Mesothelial cell of epicardium (in vitro differentiated cells): ENCODE measurements at places on chromosomes 3 and 15.

GRCh38 chr3:8777201-8777977, 8.0 kb upstream of the OXTR start:
- no peak for DNase-seq

GRCh38 chr15:52021128-52021671, 2.2 kb downstream of the MAPK6 start:
- no peak for DNase-seq

DNA sequence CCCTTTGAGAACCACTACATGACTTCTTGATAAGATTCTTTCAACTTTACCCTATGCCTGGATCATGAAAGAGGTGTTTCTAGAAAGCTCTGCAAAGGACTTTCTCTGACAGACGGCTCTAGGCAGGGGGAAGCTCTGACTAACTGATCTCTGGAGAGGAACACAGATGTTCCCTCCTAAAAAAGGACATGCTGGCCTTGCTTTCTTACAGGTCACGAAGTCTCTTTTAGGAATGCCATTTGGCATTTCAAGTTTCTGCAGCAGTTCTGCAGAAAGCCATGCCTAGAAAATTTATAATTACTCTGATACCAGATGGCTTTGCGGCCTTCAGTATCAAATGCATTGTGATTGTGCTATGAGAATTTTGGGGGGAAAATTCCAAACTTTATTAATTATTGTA, 275.4 kb upstream of the CTDSPL start:
- DNase-seq = no peak

- DNase-seq = no peak
These were observed 26.8 kb upstream of the OCA2 start for GRCh38 chr15:28125673-28126651.

- DNase-seq = no peak
These were observed 128.0 kb upstream of the CBLB start for GRCh38 chr3:105996781-105997180.

DNA sequence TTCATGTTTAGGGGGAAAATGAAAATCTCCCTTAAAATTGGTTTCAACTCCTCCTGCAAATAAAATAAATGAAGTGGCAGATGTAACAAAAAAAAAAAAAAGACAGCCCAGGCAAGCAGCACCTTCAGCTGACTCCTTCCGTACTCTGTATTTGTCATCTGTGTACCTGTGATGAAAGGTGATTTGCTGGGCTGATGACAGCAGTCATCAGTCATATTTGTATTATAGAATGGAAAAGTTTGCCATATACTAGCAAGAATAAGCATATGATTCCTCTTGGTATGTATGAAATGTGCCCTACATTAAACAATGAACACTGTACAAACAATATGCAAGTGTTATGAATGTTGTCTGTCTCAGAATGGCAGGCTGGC, 44.1 kb upstream of the WWTR1 start:
- no peak for DNase-seq

DNA sequence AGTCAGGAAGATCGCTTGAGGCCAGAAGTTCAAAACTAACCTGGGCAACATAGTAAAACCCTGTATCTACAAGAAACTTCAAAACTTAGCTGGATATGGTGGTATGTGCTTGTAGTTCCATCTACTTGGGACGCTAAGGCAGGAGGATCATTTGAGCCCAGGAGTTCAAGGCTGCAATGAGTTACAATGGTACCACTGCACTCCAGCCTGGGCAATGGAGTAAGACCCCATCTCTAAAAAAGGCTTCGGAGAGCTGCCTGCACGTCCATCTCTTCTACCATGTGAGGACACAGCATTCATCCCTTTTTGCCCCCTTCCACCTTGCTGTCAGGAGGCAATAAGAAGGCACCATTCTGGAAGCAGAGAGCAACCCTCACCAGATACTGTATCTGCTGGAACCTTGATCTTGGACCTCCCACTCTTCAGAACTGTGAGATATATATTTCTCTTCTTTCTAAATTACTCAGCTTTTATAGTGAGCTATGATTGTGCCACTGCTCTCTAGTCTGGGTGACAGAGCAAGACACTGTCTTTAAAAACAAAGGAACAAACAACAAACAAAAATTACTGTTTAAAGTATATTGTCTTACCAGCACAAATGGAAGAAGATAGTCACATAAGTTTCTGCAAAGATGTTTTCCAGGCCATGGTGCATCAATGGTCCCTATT, 4.2 kb upstream of the BTLA start:
- no peak for DNase-seq

- no peak for DNase-seq
These were observed 67.7 kb upstream of the CSPG5 start for GRCh38 chr3:47646362-47646761.

- DNase-seq = no peak
These were observed 346.6 kb upstream of the MEIS2 start for GRCh38 chr15:37446921-37447320.

DNA sequence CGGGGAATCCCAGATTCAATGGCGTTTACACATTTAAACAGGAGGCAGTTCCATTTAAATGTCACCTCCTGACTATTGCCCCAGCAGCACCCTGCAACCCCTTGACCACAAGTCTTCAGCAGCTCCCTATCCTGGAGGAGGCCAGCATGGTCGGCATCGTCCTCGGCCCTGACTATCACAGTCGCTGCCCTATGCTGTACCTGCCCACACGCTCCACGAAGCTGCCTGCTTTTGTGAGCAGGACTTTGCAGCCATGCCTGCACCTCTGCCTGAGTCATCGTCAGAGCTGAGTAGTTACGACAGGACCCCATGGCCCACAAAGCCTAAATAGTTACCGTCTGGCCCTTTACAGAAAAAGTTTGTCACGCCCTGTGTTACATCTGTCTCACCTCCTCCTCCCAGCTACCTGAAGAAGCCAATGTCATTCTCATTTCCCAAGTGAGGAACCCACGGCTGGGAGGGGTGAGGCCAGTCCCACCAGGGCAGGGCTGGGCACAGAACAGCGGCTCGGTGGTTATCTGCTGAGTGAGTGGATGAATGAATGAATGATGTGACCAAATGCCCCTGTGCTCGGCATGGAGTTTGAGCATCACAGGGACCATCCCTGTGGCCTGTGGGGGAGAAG, 47.8 kb upstream of the IQSEC1 start:
- no peak for DNase-seq

- DNase-seq = no peak
These were observed 24.3 kb upstream of the TATDN2 start for GRCh38 chr3:10223676-10224639.

- no peak for DNase-seq
These were observed 533.7 kb upstream of the ATP11B start for GRCh38 chr3:182259579-182259978.

GRCh38 chr15:85280203-85280602, 100.2 kb upstream of the AKAP13 start:
- DNase-seq = no peak

DNA sequence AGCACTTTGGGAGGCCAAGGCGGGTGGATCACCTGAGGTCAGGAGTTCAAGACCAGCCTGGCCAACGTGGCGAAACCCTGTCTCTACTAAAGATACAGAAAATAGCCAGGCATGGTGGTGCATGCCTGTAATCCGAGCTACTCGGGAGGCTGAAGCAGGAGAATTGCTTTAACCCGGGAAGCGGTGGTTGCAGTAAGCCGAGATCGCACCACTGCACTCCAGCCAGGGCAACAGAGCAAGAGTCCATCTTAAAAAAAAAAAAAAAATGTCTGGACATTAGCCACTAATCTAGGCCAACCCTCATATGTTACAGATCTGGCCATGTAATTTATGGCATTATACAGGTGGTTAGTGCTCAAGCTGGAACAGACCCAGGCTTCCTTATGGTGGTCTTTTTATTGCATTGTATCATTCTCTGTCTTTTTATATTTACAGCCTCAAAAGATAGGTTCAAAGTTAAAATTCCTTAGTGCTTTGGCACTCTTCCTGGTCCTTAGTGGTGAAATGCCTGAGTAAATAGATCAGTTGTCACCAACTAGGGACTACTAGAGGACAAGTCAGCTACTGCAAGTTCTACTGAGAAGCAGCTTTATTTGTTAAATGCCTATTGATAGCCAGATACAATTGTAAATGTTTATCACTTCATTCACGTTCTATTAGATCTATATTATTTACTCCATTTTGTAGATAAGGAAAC, 16.0 kb downstream of the STARD9 start:
- DNase-seq = no peak

GRCh38 chr3:106208967-106209366, 340.2 kb upstream of the CBLB start:
- DNase-seq = no peak

GRCh38 chr3:61060411-61060861, 190.8 kb downstream of the FHIT start:
- DNase-seq = no peak

DNA sequence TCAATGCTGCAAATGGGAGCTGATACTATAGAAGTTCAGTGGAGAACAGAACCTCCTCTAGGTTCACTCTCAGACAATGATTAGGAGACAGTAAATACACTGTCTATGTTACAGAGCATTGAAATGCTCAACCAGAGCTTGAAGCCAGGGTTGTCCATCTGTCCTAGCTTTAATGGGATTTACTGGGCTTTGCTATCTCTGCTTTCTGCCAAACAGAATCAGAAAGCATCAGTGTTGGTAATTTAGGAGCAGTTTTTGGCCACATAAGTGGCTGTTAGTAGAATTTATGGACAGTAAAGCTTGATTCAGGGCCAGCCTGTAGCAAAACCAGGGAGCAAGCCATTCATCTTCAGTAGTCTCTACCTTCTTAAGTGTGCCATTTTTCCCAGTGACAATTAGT, 396.3 kb downstream of the LSAMP start:
- no peak for DNase-seq

GRCh38 chr3:123310186-123310585, 108.4 kb downstream of the SEC22A start:
- DNase-seq = no peak

DNA sequence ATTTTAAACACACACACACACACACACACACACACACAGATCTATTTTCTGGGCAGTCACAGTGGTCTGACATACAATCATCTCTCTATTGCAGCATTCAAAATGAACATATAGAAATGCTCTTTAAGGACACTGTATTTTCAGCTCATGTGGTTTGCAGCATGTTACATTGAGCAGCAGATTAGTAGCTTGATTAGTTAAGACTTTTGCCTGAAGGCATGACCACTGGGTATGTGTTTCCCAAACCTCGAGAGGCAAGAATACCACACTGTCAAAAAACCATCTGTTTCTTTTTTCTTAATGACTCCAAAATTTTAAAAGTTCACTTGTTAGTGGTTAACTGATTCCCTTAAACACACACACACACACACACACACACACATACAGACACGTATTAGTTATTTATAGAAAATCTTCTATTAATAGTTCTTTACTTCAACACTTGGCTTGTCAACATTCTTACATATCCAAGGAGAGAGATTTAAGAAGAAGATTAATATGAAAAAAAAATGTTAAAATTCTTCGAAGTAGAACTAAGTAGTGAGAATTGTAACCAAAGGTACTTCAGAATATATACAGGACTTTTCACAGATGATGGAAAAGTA, 518.2 kb downstream of the CADM2 start:
- DNase-seq = no peak

GRCh38 chr3:19920401-19921080, 13.5 kb downstream of the EFHB start:
- DNase-seq = no peak

- DNase-seq = no peak
These were observed 23.2 kb downstream of the FRG2C start for GRCh38 chr3:75687323-75687722.

DNA sequence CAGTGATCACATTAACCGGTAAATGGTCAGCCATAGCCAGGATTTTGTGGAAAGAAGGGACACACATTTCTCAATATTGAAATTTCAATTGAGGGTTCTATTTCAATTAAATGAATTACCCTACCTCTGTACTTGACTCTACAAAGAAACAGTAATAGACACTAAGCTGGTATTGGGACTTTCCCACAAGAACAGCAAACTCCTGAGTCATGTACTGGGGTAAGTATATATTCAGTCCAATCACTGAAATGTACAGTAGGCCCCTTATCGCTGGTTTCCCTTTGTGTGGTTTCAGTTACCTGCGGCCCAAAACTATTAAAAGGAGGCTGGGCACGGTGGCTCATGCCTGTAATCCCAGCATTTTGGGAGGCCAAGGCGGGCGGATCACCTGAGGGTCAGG, 17.6 kb downstream of the ASB14 start:
- no peak for DNase-seq

DNA sequence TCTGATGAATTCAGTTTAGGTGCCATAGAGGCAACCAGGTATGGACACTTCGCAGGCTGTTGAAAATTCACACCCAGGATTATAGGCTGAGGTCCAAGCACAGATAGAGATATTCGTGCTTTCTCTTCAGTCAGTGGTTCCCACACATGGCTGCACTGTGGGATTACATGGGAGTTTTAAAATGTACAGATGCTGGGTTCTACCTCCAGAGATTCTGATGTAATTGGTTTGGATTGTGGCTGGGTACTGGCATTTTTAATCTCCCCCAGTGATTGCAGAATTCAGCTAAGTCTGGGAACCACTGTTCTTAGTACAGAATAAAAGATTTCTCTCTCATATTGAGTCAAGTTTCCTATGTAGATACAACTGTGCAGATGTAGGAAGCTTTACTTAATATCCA, 91.6 kb downstream of the FOXB1 start:
- DNase-seq = no peak

DNA sequence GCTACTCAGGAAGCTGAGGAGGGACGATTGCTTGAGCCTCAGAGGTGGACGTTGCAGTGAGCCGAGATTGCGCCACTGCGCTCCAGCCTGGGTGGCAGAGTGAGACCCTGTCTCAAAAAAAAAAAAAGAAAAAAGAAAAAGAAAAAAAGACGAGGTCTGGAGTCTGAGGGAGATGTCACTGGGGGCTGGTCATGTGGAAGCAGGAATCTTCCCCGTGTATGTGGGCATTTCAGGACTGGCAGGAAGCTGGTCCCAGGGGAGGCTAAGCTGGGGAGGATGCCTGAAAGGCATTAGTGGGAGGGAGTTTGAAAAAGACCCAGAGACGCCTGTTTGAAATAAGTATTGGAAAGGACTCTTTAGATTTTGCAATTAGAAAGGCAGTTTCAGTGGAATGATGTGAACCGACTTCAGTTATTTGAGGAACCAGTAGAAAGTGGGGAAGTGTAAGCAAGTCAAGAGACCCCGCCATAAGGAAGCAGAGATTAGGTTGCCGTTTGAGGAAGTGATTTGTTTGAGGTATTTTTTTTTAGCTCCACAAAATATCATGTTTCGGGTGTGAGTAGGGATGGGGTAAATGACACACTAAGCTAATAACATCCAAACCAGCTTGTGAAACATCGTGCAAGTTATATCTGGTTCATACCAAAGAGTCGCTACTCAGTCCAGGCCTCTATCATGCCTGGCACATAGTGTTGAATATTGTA, 55.5 kb downstream of the ST6GAL1 start:
- no peak for DNase-seq

DNA sequence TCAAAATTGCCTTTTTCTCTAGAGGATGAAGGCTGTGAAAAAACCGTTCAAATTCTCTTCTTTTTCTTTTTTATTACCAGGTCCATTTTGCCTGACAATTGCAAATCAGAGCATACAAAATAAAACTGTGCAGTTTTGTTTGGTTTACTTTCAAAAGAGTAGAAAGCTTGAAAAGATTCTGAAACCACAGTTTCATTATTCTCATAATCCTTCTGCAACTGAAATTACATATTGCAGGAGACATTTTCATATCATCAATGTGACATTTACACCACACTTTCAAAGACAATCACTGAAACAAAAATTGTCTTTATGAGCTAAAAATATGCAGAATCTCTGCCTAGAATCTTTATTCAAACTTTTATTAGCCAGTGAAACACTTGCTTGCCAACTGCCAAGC, 296.4 kb upstream of the TPRG1 start:
- no peak for DNase-seq

GRCh38 chr15:49573421-49573820, 47.2 kb downstream of the FAM227B start:
- DNase-seq = no peak

- DNase-seq = no peak
These were observed 50.8 kb upstream of the MUC13 start for GRCh38 chr3:124985349-124985748.
